ENCODE measurements at places on chromosomes 12 and 14.
A peak's percentile ranks its signal among the peaks of the same experiment; 100 is the strongest.

DNA sequence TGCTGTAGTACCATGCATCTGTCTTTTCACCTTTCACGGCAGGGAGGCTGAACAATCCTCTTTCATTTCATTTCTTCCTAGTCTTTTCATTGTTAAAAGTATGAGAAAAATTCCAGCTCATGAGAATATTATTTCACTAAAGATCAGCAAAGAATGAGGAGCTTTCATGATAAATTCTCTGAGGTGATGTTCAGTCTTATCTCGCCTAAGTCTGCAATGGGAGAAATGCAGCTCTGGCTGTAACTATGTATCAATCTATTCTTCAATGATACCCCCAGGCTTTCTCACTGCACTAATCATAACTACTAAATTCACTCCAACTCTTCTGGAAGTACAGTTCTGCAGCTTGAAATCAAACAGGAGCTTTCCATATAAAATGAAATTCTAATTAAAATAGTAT is 15.7 kb downstream of the FOXG1 start:
- no peak for DNase-seq

- no peak for DNase-seq
These were observed 977.9 kb downstream of the TMTC2 start for GRCh38 chr12:83664650-83665049.

DNA sequence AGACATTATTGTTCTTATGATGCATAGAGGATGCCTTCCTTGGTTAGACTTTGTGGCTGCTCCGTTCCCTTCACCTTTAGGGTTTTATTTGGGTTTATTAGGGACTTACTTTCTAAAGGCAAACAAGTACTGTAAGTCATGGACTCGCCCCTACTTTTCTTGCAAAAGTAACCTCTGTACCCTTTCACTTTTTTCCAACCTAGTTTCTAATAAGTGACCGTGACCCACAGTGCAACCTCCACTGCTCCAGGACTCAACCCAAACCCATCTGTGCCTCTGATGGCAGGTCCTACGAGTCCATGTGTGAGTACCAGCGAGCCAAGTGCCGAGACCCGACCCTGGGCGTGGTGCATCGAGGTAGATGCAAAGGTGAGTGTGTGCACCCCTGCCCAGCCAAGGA is 72.7 kb downstream of the SMOC1 start:
- no peak for DNase-seq

DNA sequence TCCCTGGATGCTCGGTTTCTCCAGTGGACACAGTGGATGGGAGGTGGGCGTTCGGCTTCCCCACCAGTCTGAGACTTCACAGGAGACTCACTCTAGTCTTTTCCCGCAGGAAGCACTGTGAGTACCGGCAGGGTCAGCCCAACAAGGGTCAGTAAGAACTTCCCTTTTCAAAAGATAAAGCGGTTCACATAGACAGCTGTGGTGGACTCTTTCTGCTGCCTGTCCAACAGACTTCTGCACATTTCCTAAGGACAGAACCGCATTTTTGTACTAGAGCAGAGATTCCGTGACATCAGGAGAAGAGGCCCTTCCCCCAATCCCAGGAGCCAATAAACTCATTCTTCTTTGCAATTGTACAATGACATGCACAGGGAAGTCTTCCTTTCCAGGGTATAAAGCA is 10.4 kb downstream of the LTBR start:
- DNase-seq = no peak

- no peak for DNase-seq
These were observed 40.0 kb upstream of the TEX22 start for GRCh38 chr14:105358140-105358846.

- peak; percentile 82 for DNase-seq
These were observed 56.2 kb downstream of the MIPOL1 start for GRCh38 chr14:37253905-37254304.

- DNase-seq = no peak
These were observed 183.9 kb downstream of the CACNA1C start for GRCh38 chr12:2236506-2237294.

DNA sequence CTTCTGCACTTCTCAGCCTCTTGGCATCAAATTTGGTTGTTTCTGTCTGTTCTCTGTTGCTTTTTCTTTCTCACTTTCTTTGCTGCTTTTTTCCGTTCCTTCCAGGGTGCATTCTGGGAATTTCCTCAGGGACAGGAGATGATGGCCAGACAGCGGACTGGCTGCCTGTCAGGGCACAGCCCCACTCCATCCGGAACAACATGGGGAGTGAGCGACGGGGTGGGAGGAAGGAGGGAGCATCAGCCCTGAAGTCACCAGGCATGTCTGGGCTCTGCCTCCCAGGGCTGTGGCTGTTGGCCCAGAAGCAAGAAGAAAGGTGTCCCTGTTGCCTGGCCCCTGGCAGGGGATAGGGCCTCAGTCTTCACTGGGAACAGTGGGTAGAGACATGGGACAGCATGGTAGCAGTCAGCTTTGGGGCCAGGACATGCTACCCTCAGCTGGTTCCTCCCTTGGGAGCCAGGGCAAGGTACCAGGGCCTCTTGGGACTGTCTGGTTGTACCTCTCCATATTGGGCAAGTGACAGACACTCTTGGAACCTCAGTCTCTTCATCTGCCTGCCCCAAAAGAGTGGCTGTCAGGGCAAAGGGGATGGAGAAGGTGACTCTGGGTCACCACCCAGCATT is 8.6 kb downstream of the PGF start:
- DNase-seq = no peak

- peak; percentile 17 for DNase-seq
These were observed 50.9 kb upstream of the DIP2B start for GRCh38 chr12:50453872-50454271.

DNA sequence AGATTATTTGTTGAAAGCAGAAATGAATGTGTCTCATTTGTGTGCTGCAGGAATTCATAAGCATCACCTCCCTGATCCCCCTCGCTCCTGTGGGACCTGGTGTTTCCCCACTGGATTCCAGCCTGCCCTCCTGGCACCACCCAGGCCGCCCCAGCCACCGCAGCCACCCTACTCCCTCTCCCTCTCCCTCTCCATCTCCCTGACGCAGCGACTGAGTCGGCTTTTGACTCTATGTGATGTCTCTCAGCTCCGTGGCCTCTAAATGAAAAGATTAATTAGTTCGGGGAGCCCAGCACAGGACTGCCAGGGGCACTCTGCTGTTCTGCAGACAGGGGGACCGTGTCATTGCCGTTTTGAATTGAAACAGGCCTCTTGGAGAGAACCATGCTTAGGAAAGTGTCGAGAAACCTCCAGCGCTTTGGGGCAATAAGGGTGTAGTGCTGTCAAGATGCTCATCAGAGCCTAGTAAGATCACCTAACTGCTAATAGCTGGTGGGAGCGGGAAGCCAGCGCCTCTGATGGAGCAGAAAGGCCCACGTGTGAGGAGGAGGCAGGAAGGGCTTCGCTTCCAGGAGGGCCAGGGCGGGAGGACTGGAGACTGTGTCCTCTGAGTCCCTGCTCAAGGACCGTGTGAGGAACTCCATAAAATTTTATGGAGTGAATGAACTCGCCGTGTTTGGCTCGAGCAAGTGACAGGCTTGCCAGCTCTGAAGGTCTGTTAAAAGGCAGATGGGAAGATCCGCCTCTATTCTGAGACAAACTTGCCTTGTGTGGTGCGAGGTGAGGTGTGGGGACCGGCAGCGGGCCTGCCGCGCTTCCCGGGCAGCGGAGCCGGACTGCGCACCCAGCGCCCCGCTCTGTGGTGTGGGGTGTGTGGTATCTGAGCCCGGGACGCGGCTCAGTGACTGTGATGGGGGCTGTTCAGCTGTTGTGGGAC is 157.4 kb upstream of the C14orf180 start:
- DNase-seq = no peak

GRCh38 chr12:27164330-27165040 is 79.6 kb upstream of the STK38L start:
- DNase-seq = no peak

- no peak for DNase-seq
These were observed 32.7 kb upstream of the YARS2 start for GRCh38 chr12:32788405-32788804.

GRCh38 chr12:63305901-63306875 is 155.2 kb upstream of the AVPR1A start:
- no peak for DNase-seq

DNA sequence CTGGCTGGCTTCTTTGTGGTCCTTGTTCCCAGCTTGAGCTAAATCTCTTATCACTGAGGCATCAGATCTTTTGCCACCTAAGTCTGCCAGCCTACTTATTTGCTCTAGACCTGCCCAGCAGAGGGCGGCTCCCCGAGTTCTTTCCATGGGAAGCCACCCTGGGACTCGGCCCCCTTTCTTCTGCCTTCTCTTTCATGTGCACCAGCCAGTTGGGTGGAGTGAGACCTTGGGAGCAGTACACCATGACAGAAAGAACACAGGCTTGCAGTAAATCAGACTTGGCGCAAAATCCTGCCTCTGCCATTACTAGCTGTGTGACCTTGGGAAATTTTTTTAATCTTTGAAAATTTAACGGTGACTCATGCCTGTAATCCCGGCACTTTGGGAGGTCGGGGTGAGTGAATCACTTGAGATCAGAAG is 7.4 kb downstream of the SMAGP start:
- DNase-seq = no peak

- DNase-seq = no peak
These were observed 383.8 kb downstream of the PCNX1 start for GRCh38 chr14:71290960-71291466.

GRCh38 chr12:90333424-90333823 is 621.6 kb downstream of the CCER1 start:
- DNase-seq = no peak

DNA sequence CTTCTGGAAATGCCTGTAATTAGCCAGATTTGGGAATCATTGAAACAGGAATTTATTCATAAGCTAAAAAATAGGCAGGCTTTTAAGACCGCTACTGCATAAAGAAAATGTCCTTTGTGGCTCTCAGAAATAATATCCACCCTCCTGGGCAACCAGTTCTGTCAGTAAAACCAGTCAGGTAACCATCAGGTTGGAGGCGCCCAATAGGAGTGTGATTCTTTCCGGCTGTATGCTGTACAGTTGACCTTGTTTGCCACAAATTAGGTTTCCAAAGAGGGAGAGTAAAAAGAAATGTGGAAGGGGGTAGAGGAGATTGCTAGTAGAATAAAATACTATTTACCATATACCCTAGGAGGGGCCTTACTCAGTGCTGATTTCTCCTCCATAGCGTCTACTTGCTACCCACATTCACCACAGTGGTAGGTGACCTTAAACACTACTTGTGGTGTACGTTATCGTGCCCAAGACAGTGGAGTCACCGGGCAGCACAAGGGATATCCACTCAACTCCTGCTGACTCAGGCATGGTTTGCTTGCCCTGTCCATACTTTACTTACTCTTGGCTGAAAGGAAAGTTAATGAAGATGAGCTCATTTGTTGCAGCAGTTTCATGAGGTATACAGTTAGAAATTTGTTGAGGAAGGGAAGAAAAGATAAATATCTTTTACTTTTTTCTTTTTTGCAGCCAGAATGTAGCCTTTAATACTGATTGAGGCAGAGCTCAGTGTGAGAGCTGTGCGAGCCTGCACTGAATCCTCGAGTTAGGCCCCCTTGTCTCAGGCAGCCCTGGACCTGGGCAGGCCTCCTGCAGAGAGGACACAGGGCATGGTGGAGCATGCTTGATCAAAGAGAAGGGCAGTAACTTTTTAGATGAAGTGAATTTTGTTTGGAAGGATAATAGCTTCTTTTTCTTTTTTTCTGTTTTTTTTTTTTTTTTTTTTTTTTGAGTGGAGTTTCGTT is 76.7 kb downstream of the DIP2B start:
- DNase-seq = no peak

DNA sequence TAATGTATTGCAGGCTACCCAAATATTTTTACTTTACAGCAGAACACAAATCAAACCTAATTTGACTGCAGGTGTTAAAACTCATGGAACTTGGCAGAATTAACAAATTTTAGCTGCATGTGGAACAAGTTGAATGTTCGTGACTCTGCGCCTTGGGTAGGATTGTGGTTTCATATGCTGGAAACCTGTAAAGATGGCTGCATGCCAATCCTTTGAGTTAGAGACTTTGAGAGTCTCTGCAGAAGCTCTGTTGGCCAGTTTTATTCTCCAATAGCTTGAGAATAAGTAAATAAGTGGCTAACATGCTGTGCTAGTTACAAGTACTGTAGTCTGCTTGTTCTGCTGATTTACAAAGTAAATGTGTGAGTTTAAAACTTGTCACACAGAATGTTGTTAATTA is 77.8 kb downstream of the PDE6H start:
- peak; percentile 24 for DNase-seq

DNA sequence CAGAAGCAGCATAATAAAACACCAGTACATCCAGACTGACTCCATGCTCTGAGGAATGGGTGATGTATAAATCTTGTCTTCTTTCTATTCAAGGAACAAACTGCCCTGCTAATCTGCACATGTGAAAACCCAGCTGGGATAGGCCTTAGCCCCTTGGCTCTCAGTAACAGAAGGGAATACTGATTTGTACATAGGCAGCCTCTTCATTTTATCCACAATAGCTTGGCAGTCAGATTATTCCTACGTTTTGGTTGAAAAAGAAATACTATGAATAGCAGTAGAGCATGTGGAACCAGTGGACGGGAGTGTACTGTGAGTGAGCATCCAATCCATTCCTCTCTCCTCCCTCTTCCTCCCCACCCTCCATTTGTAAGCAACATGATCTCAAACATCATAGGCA is 113.5 kb upstream of the ARHGAP5 start:
- no peak for DNase-seq

DNA sequence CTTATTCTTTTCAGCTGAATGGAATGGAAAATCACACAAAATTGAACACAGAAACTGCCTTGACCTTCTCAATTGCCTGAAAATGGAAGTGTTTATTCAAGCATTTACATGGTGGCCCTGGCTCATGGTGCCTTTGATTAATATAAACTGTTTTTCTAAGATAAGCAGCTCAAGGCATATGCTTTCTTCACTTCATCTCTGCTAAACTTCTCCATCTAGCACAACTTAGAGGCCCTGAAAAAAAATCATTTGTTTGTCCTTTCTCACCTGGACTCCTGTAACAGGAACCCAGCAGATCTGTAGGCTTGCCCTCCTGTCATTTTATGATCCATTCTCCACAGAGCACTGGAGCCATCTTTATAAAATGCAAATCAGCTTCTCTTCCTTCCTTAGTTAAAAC is 117.5 kb upstream of the KRR1 start:
- DNase-seq = no peak

DNA sequence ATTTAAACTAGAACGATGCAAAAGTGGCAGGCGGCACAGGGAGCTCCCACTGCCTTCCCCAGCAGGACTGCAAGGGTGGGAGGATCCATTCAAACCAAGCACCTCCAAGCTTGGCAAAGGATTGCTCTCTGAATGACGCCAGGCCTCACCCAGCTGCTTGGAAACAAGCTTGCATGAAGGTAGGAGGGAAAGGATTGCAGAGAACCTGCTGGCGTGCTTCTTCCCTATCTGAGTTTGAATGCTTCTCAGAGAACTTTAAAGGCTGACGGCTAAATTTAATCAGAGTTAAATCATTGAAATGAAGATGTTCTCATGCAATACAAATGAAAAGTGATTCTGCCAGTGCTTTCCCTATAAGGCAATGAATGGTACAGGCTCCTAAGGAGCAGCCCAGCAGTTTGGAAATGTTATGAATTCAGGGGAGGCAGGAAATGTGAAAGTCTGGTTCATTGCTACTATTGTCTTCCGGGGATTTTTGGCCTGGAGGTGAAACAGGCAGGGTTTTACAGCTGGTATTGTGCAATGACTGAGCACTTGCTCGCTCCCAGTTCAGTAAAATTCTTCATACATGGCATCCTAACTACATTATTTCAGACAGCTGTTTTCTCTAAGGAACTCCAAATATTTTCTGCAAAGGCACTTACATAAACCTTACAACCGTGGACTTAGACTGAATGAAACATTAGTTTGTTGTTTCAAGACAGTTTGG is 31.9 kb upstream of the DUSP6 start:
- no peak for DNase-seq

All from HS-27A (cell line).